HAP-1 (cell line): ENCODE measurements at places on chromosomes 2 and 18.

DNA sequence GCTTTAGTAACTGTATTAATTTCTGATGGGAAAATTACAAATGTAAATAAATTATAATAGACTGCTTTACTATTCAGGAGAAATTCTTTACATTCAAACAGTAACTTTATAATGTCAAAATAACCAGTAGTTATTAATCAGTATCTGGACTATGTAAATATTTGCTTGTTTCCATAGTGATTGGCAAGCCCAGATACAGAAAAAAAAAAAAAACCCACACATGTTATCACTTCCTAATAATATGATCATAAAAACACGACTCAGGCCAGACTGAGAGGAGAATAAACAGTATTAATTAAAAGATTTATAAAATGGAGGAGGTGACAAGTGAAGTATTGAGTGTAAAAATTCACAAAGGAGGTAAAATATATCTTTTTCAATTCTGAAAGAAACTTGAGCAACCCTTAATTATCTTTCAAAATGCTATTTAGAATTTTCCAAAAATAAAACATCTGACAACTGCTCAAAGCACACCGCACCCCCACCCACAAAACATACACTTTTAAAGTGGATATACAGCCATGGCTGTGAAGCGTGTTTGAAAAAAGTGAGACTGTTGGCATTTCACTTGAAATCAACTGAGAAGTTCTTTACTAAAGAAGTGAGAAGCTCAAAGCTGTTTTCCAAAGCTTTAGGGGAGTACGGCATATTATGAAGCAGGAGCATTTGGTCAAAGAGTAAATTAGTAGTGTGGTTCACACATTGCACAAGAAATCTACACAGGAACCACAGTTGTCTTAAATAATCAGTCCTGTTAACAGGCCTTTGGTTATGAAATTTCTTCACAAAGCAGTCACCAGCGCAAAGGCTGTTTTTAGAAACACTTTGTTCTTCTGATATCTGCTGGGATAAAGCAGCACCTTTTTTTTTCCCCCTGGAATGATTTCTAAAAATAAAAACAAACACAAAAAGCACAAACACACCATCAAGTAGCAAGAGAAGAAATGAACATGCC is 475.8 kb downstream of the TXNL1 start:
- DNase-seq, result no peak

GRCh38 chr2:156191527-156191926 is 141.0 kb downstream of the NR4A2 start:
- peak; percentile 34 for DNase-seq

- DNase-seq, result no peak
Observed at GRCh38 chr2:8214036-8214615, 467.7 kb upstream of the ID2 start.

DNA sequence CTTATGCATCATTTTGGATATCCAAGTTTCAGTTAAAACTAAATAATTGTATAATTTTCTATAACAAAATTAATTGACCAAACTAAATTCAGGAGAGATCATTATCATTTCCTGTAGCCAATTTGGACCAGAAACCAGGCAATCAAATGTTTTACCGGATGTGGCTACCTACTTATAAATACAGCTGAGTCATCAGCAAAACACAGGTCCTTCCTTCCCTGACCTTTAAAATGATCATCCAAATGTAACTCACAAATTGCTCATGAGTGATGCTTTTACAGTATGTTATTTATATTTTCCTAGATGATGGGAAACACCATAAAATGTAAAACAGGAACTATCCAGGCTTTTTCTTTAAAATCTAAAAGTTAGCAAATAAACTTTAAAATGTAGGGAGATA is 133.7 kb downstream of the CBLN2 start:
- DNase-seq, result no peak

DNA sequence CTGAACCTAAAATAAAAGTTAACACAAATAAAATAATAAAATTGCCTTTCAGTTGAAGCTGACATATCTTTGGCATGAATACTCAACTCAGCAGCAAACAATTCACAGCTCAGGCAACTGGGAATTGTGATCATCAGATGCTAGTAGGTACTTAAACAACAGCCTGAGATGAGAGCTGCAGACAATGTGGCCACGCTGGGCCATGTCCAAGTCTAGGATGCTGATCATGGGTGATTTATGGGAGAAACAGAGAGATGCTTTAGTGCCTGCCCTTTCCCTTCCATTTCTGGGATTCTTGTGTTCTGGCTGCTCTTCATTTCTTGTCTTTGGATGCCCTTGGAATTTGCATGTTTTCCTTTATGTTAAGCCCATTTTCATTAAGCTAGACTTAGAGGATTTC is 212.4 kb upstream of the CWC22 start:
- no peak for DNase-seq

DNA sequence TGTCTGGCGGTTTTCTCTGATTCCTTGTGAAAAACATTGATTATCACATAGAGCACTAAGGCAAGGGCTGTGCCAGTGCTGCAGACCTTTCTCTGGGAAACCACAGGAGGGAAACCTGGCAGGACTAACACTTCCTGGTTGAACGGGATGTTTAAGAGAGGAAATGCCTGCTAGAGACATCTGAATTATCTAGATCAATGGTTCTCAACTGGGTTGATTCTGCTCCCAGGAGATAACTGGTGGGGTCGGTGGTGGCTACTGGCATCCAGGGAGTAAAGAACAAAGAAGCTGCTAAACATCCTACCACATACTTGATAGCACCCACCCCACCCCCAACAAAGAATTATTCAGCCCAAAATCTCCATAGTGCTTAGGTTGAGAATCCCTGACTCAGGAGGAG is 37.5 kb downstream of the DDX18 start:
- no peak for DNase-seq

DNA sequence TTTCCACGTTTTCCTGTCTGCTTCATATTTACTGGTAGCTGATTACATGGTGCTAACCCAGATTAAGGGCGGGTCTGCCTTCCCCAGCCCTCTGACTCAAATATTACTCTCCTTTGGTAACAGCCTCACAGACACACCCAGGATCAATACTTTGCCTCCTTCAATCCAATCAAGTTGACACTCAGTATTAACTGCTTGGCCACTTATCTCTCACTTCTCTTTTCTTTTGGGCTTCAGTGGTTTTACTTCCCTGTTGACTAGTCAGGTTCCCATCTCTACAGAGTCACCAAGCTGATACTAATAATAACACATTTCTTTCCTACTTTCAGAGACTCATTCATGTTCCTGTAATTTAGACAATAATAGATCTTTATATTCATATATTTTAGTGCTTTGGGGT is 302.2 kb upstream of the MAP2 start:
- no peak for DNase-seq

- DNase-seq, result no peak
Observed at GRCh38 chr2:226716126-226716525, 83.5 kb downstream of the IRS1 start.

GRCh38 chr2:43251171-43251731 is 24.8 kb upstream of the ZFP36L2 start:
- no peak for DNase-seq

DNA sequence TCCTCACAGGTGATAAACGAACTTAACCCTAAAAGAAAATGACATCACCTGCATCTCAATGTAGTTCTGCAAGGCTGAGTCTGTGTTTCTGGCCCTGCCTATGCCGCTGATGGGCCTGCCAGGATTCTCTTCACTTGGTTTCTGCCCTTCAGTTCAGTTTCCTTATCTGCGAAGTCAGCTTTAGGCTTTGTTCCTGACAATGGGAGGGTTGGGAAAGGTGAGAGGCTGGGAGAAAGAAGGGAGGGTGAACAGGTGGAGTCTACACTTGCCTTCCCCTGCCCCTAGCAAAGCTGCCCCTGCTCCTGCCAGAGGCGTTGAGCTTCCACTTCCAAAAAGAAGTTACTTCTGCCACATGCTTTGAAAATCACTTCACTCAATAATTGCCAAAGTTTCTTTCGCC is 124.0 kb upstream of the APCDD1 start:
- DNase-seq, result no peak

GRCh38 chr2:97718051-97718882 is 4.9 kb downstream of the ZAP70 start:
- no peak for DNase-seq

GRCh38 chr2:152086231-152086630 is 12.6 kb downstream of the CACNB4 start:
- no peak for DNase-seq

DNA sequence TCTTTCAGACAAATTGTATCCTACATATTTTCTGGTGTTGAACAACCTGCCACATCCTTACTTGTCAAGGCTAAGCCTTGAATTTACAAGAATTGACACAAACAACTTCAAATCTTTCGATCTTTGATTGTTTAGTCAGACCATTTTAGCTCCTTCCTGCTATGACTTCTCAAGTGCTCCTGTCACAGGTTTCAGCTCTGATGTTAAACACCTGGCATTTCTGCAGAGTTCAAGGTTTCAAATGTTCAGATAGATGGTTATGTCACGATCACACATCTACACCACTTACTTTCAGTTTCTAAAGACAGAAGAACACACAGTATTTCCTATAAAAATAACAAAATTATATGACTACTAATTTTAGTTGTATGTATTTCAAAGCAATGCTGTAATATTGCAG is 84.0 kb downstream of the RND3 start:
- DNase-seq, result no peak

GRCh38 chr2:75605770-75606529 is 40.6 kb upstream of the MRPL19 start:
- no peak for DNase-seq

GRCh38 chr2:119694845-119695521 is 16.0 kb downstream of the TMEM177 start:
- DNase-seq, result no peak

DNA sequence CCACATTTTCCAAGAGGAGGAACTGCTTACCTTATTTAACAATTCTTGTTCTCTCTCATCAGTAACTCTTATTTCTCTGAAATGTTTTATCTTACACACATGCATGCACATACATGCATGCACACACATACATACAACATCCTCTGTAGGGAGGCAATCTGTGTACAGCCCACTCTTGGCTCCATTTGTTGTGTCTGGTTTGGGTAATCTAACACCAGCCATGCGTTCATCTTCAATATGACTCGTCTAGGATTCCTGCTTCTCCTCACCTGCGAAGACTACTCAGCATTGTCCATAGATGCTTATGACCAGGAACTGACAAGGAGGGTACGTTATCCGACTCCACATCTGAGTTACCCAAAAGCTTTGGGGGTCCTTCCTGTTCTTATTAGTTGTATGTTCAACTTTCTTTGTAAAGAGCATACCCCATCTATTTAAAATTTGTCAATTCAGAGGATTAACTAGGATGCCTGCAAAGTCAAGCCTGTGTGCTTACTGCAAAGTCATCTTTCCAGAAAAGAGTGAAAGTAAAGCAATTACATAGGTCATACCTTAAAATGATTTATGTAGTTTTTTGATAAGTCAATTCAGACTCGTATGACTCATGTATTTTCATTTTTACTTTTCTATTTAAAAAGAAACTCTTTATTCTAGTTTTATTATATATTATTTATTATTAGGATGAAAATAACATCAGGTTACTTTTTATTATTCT is 18.2 kb downstream of the LYPD6B start:
- no peak for DNase-seq

DNA sequence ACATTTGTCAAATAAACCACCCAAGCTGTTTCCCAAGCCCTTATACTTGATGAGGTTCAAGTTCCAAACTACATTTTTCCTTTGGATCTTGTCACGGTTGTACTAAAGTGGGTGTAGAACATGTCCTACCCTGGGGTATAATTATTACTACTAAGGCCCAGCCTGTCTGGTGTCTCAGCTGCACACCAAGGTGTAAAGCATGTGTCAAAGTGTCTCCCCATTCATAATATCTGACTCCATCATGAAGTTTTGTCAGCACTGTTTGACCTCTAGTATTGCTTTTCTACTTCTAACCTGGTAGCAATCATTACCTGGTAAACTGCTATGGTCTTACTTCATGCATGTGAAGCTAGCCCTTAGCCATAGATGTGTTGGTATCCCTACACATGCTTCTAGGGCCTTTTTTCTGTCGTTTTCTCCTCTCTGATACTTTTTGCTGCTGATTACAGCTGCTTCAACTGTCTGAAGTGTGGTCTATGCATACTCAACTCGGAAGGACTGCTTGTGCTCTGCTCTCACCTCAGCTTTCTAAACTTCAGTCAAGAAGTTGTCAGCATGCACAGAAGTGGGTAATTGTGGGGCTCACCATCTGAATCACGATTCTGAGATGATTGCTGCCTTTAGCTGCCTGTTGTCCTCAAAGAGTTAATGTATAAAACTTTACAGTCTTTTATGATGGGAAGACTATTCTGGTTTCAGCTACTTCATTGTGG is 445.7 kb upstream of the TRIB2 start:
- DNase-seq, result no peak

GRCh38 chr2:147553775-147554271 is 291.0 kb upstream of the ACVR2A start:
- peak; percentile 84 for DNase-seq

GRCh38 chr2:101442667-101443061 is 32.2 kb downstream of the RFX8 start:
- no peak for DNase-seq

DNA sequence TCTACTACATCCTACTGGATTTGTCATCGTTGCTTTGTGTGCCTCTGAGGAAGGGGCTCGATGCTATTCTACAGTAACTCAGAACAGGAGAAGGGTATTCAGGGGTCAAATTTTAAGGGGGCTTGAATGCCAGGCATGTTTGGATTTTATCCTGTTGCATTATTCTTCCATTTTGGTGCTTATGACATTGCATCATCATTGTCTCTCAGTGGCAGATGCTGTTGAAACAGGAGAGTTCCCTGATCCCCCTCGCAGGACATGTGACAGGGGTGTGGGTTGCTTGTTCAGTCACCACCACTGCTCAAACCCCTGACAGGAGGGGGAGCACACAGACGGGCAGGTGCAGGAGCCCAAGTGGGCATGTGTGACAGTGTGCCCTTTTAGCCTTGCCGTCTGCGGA is 156.7 kb downstream of the SLC4A3 start:
- no peak for DNase-seq

GRCh38 chr18:11387880-11388279 is 221.5 kb upstream of the SLC35G4 start:
- DNase-seq, result peak; percentile 36

DNA sequence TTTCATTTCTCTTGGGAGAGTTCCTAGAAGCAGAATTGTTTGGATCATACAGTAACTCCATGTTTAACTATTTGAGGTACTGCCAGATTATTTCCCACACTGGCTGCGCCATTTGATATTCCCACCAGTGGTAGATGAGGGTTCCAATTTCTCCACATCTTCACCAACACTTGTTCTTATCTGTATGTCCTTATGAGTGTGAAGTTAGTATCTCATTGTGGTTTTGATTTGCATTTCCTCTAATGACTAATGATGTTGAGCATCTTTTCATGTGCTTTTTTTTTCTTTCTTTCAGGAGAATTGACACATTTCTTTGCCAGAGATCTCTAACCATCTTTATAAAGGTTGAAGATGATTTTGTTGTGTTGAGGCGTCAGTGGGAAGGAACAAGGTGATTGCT is 4.1 kb upstream of the MGAT5 start:
- no peak for DNase-seq
